ENCODE measurements at places on chromosomes 1 and 21.

DNA sequence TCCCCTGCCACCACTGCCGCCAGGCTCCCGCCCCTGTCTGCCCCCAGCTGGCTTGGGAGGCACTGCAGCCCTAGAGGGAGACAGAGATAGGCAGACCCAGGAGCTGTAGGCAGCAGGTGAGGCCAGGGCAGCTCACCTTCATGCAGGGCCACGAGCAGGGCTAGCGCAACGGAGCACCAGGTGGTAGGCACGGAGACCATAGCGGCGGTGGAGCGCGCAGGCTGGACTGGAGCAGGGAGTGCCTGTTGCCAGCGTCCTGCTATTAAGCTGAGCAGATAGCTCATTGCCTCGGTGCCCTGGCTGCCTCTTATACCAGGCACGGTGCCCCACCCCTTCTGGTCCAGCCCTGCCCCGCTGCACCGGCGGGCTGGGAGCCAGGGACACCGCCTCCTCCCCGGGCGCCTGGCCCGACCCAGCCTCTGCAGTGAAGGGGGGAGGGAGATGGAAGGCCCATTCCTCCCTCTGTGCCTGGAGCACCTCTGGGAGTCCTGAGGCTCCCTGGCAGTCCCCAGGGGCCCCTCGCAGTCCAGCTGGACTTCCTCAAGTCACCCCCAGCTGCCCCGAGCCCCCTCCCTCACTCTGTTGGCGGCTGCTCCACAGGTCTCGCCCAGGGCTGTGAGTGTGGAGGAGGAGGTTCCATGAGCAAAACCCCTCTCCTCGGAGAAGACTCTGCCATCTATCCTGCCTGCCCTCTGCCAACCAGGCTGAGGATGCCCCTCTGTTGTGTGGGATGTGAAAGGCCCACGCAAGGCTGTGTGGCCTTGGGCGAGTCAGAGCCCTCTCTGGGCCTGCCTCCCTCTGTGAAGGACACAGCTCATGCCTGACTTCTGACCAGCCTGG, at the start of gene EDN2:
Gene EDN2 (minus strand): TSS at position 282 of the 840 bp plus-strand sequence. CDS start 82 bp downstream, at position 200.
- DNase-seq, result no peak

DNA sequence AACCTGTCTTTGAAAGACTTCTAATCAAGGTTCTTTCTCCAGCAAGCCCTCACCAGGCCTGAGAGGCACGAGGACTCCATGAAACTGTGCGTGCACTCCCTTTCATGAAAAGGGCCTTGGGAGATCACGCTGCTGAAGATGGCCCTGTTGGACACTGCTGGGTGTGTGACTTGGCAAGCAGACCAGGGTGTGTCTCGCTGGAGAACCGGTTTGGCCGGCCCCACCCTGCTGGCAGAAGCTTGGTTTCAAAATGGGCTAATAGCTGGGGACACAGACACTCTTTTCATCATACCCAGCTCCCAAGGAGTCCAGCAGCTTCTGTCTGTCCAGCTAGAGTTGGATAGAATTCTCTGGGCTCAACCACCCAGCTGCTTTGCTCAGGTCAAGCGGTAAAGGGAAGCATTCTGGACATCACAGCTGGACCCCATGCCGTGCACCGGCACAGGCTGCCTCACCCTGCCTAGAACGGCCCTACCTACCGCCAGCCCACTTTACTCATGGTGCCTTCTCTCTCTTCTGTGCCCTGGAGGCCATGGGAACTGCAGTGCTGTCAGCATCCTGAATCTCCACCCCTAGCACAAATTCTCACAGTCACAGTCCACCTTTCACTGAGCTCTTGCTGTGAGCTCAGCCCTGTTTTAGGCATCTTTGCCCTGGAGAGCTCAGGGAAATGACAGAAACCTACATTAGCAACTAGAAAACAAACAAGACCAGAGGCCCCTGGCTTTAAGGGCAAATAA, 24.6 kb downstream of the PKP1 start:
- DNase-seq, result no peak

- DNase-seq, result no peak
Observed at GRCh38 chr1:14611792-14612191, 13.3 kb downstream of the KAZN start.

GRCh38 chr21:32951041-32951440, 74.7 kb upstream of the OLIG2 start:
- DNase-seq, result no peak

DNA sequence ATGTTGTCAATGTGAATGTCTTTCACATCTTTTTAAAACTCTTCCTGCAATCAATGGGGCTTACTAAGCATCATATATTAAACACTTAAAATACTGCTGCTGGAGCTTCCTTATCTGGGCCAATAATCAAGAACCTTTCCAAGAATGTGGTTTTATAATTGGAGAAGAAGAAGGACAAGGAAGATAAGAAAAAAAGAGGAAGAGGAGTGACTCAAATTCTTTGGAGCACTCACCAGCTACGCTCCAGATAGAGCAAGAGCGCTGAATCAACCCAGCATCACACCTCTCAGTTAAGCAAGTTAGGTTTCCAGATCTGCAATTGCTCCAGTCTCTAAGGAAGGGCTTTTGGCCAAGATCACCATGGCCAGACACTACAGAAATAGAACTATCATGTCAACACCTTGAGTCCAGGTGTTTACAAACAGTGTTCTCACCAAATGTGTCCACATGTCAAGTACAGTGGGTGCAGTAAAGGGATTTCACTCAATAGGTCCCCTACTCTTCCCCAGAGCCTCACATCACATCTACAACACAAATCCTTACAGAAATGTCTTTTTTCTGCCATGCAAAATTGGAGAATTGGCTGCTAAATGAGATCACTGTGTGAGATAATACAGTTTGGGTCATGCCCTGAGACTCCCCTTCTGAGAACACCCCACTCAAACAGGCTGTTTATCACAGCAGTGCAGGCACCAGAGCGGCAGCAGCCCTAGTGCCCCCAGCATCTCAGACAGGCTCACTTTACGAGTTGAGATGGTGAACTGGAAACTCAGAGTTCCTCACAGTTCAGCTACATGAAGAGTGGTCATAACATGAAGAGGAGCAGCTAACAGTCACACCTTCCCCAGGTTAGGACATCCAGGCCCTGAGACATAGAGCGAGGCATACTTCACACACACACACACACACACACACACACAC, 1.7 kb upstream of the SPRR2B start:
- DNase-seq, result no peak

DNA sequence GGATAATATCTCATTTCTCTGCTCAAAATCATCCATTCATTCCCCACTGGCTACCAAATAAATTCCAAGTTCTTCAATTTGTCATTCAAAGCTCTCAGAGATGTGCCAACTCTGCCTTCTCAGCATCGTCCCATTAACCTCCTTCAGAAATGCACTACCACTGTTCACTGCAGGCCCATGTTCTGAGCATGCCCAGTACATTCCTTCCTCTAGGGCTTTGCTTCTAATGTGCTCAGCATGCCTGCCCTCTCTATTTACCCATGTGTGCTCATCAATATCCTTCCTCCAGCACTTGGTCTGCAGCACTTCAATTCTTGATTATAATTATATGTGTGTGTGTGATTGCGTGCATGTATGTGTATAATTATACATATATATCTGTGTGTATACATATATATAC, 36.1 kb upstream of the RGS8 start:
- no peak for DNase-seq

DNA sequence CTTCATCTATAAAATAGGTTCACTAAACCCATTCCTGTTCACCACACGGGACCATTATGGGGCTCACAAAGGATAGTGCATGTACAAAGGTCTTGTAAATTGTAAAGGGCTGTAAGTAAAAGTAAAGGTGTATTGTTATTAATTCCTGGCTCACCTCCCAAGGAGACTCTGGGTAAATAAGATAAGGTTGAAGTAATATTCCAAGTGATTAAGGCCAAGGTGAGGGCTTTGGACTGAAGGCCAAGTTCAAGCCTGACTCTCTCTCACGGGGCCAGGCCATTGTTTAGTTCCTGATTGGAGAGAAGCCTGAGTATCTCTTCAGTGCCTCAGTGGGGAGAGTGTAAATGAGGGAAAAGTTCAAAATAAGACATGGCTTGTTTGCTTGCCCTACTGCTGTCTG, 19.5 kb upstream of the ZFYVE9 start:
- DNase-seq, result no peak

GRCh38 chr1:1324084-1324523, 356 bp downstream of the INTS11 start:
- DNase-seq, result no peak

DNA sequence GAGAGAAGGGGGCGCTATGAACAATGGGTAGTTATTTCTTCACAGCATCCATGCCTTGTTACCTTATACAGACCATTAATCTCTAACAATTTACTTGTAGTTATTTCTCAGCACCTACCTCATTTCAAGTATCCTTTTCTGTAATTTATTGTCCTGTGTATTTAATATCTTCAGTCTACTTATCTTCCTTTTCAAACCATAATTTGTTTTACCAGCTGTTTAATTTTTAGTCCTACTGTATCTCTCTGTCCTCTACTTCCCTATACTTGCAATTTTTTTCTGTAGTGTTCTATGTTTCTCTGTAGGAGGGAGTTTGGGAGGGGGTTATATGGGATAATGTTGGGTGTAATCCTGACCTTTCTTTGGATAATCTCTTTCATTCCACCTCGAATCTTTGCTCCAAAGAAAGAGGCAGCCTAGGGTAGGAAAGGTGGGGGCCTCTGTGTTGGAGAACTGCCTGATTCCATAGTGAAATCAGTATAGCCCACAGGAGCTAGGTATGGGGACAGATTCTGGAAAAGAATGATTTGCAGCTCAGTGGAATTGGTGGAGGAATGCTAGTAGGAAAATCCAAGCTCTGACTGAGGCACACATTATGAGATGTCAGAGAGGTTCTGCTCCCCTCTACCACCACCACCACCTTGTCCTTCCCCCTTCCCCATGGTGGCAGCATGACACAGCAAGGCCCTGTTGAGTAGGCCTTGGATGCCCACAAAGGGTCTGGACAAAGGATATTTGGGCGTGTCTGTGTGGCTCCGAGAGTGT, 642 bp downstream of the MLLT11 start:
- DNase-seq, result no peak

- no peak for DNase-seq
Observed at GRCh38 chr1:184800876-184801275, 46.2 kb upstream of the EDEM3 start.

- peak; percentile 94 for DNase-seq
Observed at GRCh38 chr1:26500488-26501175, 28.4 kb downstream of the HMGN2 start.

- DNase-seq, result no peak
Observed at GRCh38 chr1:183310753-183311479, 107.3 kb downstream of the NMNAT2 start.

DNA sequence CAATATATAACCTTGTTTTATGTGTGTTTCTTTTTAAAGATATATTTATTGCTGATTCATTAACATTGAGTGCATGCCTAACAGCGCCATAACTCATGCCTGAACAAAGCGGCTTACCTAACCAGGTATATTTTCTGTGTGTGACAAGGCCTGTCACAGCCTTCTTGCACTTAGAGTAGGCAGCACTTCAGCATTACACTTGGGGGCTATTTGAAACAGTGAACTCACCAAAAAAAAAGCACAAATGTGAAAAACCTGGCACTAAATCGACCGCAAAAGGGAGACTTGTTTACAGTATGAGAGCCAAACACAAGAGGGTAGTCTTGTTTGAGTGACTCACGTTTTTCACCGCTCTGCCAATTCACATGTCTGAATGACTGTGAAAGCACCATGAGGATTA, 111.7 kb downstream of the DISP1 start:
- no peak for DNase-seq

DNA sequence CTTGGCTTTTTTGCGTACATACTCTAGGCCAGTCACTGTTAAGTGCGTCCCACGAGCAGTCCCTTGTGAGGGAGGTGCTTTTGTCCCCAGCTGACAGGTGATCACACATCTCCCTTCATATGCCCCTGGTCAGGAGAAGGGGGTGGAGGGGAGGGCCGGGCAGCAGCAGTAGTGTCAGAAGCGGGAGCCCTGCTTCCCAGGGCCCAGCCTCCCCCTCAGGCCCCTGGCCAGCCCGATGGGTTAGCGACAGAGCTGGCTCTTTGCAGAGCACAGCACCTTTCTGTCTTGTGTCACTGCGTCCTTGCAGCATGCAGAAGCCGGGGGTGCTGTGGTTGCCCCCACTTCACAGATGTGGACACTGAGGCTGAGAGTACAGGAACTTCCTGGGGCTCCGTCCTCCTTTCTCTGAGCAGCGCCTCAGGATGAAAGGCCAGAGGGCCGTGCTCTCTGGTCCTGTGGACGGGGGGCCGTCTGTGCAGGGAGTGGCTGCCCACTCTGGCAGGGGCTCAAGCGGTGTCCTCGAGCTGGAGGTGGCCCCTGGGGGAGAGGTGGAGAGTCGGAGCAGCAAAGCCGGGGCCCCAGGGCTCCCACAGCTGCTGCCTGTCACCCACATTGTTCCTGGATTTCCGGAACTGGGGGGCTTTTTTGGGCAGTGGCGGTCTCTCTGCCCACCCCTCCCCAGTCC, 5.9 kb downstream of the TMEM201 start:
- DNase-seq, result no peak

GRCh38 chr1:46616277-46617107, at the start of gene MOB3C:
TSS of gene MOB3C (minus strand) at chr1:46616811. CDS start at chr1:46613321, 3,490 bp downstream.
- peak; percentile 80 for DNase-seq

GRCh38 chr21:16046656-16047330, 317.0 kb downstream of the USP25 start:
- DNase-seq, result no peak

- no peak for DNase-seq
Observed at GRCh38 chr1:18534810-18535205, 54.1 kb downstream of the KLHDC7A start.

GRCh38 chr1:77322061-77322900, 40.5 kb downstream of the AK5 start:
- no peak for DNase-seq

GRCh38 chr1:12772520-12772919, 1.0 kb upstream of the PRAMEF12 start:
- no peak for DNase-seq

DNA sequence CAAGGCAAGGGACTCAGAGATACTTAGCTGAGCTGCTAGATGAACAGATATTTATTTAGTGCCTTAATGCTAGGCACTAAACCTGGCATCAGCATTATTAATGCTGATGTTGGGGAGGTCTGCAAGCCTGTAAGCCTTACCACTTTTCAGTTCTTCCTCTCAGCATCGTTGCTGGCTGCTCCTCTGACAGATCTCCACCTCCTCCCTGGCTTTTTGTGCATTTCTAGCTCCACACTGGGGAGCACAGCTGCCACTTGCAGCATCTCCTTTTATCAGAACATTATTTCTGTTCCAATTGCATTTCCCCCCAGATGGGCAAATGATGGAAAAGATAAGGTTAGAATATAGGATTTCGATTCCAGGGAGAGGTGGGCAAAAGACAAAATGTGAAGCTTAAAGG, 34.8 kb downstream of the CACNA1E start:
- no peak for DNase-seq

- DNase-seq, result no peak
Observed at GRCh38 chr1:82465024-82465423, 664.3 kb downstream of the ADGRL2 start.

GRCh38 chr1:20107796-20108195, 11.5 kb downstream of the PLA2G2D start:
- DNase-seq, result no peak

GRCh38 chr1:184826001-184826400, 71.3 kb upstream of the EDEM3 start:
- no peak for DNase-seq

- DNase-seq, result no peak
Observed at GRCh38 chr1:91699339-91699974, 186.5 kb downstream of the TGFBR3 start.
